ENCODE measurements at places on chromosomes 16 and 17.

- DNase-seq, result no peak
Observed at GRCh38 chr17:73749928-73750605, 105.8 kb upstream of the SDK2 start.

DNA sequence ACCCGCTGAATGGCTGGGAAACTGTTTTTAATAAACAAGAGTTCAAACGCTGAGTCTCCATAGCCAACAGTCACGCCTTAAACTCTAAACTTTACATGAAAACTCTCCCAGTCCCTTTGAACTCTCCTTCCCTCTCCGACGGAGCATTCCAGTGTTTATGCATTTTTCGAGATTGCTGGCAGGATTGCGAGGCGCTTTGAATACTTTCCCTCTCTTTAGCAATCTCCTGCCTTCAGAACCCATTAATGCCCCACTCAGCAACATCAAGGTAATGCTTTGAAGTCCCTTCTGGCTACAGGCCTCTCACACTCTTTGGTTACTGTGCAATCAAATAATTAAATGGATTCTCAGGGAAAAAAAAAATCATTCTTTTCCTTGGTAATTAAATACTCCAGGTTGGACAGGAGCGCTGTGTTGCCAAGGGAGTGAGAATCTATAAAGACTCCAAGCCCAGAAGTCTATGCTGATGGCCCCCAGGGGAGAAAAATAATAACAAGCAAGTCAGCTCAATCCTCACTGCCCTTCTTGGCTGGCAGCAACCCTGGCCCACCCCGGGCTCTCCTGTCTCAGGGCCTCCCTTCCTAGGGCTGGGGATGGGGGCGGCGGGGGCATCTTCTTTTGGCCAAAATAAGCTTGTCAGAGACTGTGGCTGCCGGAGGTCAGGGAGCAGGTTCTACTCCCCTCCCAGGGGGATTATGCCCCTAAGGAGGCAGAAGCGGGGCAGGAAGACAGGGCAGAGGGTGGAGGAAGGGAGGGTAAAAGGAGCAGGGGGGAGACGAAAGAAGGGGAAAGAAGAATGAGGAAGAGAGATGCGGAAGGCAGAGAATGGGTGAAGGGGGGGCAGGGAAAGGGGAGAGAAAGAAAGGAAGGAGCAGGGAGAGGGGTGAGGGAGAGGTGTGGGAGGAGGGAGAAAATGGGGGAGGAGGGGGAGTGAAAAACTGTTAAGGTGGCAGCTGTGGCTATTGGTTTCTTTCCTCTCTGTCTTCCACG, 45.2 kb downstream of the AXIN2 start:
- peak; percentile 25 for DNase-seq

DNA sequence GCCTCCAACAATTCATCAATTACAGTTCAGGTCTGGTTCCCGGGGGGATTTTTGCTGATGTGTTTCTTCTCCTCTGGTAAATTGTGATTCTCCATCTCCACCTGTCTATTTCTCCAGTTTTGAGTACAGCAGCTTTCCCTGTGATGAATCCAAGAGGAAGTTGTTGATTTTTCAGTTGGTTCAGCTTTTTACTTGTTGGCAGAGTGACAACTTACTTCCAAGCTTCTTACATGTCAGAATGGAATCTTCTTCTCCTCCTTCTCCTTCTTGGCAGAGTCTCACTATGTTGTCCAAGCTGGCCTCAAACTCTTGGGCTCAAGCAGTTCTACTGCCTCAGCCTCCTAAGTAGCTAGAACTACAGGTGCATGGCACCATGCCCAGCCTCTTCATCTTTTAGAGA, 33.4 kb upstream of the TMEM92 start:
- DNase-seq, result peak; percentile 88

DNA sequence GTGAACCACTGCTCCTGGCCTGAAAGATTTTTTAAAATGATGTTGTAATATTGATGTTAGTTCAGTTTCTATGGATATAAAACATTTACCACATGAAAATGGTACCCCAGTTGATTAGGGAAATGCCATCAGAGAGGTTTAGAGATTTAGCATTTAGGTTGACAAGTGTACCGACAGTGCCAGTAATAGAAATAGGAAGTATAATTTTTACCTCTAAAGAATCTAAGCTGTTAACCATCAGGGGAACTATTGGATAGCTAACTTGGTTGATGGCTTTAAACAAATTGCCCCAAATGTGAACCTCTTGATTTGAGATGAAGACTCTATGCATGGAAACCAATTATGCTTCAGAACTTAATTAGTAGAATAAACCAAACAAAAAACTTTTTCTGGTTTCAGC, 6.4 kb downstream of the CBFB start:
- DNase-seq, result no peak

All from fibroblast of skin of back (primary cell).